CD4-positive, alpha-beta T cell treated with Interferon alpha-2 for 1 hour (primary cell): ENCODE measurements at places on chromosomes 6 and 20.

DNA sequence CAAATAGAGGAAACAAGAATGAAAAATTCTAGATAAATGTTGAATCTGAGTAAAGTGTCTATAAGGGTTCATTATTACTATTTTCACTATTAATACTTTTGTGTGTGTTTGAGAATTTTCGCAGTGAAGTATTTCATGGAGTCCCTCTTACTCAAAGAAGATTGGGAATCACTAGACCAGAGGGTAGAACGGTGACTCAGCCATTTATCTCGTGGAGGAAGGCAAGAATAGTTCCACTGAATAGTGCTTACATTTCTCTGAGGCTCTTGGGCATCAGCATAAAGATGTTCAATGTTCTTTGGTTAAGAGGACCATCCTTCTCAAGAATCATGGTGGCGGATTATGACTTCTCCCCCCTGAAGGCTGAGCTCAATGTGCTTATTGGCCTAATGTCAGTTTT lies 376.7 kb upstream of the ARID1B start:
- no peak for DNase-seq

GRCh38 chr20:57810511-57811373 lies 100.9 kb upstream of the PMEPA1 start:
- DNase-seq = no peak

DNA sequence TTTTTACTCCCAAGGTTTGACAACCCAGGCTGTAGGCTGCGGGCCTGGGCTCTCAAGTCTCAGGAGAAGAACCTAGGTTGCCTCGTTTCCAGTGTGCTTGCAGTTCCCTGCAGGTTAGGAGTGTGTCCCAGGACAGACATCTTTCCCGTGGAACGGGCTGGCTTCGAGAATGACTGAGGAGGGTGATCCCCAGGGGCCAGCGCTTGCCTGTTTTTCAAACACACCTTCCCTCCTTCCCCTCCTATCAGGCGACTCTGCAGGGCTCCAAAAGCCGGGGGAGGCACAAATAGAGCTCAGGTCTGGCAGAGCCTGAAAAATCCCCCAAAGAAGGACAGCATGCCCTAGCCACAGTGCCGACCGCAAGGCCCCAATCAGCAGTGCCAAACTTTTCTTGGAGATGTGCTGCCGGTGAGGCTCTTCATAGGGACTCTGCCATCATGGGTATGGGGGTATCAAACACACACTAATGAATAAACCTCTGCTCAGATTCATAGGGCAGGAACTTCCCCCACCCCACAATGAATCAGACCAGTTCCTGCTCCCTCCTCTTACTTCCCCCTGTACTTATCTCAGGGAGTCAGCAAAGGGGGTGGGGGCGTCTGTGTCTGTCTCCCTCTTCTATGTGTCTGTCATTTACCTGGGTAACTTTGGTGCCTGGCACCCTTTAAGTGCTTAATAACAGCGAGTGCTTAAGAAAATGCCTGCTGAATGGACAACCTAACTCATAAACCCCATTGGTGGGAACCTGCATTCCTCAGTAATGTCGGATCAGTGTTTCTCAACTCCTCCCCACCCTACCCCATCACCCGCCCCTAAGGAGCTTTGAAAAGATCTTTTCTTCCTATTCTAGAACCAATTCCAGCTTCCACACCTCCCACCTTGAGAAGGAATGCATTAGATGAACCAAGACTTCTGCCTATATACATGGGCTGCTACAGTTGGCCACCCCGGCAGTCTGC lies 1.6 kb downstream of the KCNG1 start:
- no peak for DNase-seq

GRCh38 chr6:38316099-38316868 lies 323.4 kb downstream of the BTBD9 start:
- DNase-seq = no peak

GRCh38 chr6:80502871-80503270 lies 396.4 kb downstream of the BCKDHB start:
- no peak for DNase-seq

DNA sequence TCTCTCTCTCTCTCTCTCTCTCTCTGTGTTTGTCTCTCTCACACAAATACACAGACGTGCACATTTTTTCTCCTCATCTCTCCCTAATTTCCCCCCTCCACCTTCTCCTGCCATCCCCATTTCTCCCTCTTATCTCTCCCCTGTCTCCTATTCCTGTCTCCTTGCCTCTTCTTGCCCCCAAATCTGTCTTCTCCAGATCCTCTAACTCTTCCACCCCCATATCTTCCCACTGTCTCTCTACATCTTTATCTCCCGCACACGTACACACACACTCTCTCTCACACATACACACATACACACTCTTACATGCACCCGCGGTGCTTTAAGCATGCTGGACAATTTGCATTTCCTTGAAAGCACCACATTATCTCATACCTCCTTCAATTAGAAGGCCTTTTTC lies 15.9 kb downstream of the KIZ start:
- no peak for DNase-seq

DNA sequence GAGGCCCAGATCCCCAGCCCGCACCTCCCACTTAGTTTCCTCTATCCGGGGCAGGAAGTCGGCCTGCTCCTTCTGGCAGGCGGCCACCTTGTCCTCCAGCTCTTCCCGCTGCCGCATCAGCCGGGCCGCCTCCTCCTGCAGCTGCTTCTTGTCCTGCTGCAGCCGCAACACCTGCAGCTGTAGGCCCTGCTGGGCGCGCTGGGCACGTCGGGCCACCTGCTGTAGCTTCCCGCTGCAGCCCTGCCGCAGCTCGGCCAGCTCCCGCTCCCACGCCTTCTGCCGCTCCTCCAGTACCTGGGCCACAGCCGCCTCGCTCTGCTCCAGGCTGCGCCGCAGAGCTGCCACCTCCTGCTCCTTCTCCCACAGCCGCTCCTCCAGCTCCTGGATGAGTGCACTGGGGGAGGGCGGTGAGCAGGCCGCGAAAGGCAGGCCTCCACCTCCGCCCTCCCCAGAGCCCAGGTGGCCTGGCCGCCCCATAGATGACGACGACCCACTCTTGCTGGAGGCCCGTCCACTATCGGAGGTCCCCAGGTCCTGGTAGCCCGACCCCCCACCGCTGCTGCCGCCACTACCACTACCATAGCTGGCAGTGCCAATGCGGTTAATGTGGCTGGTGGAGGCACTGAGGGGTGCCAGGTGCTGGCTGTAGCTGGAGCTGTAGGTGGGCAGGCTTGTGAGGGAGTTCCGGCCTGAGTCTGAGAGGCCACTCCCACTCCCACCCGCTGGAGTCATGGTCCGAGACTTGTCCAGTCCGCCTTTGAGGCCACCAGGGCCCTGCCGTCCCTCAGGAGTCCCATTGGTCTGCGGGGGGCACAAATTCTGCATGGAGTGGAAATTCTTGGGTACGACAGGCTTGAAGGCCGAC lies 6.0 kb upstream of the FASTKD5 start:
- DNase-seq = no peak

- peak; percentile 68 for DNase-seq
Measured at GRCh38 chr6:149488815-149489214, 4.0 kb upstream of the ZC3H12D start.

DNA sequence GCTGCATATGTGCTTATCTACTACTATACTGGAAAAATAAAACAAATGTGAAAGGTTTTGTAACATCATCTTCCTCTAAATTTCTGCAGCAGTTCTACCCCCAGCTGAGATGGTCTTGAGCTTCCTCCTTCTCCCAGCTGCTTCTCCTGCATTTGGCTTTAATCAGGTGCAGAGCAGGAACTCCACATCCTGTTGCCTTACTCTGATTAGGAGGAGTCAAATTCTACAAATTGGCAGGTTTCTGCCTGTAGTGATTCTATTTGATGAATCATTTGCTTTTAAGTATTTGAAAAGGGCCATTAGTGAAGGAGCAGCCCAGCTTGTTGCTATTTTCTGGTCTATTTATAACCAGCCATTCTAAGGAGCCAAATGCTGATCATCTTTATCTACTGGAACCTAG lies 224.5 kb downstream of the GMDS start:
- no peak for DNase-seq

DNA sequence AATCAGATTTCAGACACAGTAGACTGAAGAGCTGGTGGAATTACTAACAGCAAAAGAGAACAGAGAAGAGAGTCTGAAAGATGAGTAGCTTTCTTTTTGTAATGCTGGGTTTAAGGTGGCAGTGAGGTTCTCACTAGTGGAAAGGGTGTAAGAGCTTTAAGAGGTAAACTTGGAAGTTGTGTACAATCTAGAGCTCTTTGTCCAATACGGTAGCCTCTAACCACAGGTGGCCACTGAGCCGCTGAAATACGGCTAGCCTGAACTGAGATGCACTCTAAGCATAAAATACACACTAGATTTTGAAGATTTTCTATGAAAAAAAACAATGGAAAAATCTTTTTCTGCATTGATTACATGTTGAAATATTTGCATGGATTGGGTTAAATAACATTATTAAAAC lies 4.0 kb downstream of the ELOVL2 start:
- DNase-seq = no peak

- no peak for DNase-seq
Measured at GRCh38 chr20:48189181-48189580, 403.9 kb upstream of the SULF2 start.

GRCh38 chr6:167661552-167662044 lies 165.1 kb upstream of the AFDN start:
- no peak for DNase-seq

DNA sequence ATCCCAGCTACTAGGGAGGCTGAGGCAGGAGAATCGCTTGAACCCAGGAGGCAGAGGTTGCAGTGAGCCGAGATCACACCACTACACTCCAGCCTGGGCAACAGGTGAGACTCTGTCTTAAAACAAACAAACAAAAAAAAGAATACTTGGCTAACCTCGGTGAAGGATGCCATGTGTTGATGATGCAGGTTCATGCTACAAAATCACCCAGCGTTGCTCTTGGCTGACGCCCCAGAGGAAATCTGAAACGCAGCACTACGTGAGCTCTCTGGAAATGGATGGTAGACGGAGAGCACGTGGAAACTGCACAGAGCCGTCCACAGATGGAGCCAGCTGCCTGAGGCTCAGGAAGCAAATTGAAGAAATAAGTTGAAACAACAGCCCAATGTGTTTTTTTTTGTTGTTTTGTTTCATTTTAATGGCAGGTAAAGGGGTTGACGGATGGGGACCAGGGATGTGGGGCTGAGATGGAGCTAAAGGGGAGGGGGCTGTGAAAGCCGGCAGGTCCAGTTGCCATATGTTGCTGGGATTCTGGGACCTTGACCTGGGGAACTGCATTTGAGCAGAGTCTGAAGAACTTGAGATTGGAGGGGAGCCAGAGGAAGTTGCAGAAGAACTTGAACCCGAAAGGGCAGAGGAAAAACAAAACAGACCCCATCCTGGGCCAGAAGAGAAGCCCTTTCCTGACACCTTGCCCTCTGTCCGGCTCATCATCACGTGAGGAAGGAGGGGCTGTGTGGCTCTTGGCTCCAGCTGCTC lies 12.8 kb upstream of the MANBAL start:
- DNase-seq = peak; percentile 14
